Activated T-cell treated with anti-CD3 and anti-CD28 coated beads for 24 hours (primary cell): ENCODE measurements at places on chromosomes 3 and 15.

DNA sequence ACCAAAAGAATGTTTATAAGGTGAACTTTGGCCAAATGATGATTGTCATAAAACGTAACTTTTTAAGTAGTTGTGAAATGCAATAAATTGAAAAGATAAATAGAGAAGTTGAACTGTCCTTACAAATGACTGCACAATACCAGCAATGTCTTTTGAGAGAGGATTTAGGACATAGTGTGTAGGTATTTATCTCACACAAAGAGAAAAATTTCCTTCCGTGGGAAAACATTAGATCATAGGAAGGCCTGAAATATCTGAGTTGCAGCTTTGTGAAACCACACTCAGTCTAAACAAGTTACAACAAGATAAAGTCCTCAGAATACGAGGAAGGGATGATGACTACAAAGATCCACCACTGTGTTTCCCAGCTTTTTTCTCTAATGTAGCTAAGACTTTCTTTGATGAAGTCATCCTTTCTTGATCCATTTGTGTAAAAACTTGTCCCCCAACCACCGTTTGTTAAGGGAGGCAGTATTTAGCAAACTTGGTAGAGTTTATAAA lies 16.0 kb downstream of the ROBO2 start:
- DNase-seq: no peak

DNA sequence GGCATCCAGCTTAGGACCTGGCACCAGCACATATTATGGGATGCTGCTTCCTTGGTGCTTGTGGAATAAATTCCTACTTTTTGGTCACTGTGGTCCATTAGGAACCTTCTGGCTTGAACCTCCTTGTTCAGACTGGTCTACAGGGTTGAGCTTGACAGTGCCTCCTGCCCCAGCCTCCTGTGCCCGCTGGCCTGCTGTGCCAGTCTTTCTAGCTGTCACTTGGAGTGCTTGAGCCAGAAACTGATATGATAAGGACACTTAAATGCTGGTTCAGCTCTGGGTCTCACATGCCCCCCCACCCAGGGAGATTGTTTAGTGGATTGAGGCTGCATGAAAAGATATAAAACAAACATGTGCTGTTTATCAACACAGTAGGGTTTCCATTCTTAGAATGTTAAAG lies 147.8 kb downstream of the SLCO3A1 start:
- no peak for DNase-seq

- no peak for DNase-seq
These were observed 55.8 kb upstream of the SLC7A14 start for GRCh38 chr3:170641510-170642236.

- DNase-seq: no peak
These were observed 266.3 kb downstream of the RPLP1 start for GRCh38 chr15:69718916-69719315.

DNA sequence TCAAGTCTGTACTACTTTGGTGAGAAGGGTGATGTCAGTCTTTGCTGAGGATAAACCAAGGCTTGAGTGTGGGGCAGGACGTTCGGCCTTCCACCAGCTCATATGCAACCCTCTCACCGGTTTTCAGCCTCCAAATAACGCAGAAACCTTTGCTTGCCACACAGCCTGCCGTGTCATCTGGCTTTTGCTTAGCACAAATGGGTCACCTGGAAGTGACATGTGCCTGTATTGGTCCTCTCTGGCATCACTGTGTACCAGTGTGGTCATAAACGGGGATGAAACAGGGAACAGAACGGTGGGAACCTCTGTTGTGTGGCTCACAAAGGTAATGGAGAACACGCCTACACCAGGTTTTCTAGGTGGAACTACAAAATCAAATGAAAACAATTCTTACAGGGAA lies 7.1 kb downstream of the POMGNT2 start:
- no peak for DNase-seq

GRCh38 chr15:70247281-70247680 lies 149.6 kb upstream of the TLE3 start:
- no peak for DNase-seq

GRCh38 chr15:78763796-78764241 lies 47.4 kb downstream of the ADAMTS7 start:
- DNase-seq: no peak

DNA sequence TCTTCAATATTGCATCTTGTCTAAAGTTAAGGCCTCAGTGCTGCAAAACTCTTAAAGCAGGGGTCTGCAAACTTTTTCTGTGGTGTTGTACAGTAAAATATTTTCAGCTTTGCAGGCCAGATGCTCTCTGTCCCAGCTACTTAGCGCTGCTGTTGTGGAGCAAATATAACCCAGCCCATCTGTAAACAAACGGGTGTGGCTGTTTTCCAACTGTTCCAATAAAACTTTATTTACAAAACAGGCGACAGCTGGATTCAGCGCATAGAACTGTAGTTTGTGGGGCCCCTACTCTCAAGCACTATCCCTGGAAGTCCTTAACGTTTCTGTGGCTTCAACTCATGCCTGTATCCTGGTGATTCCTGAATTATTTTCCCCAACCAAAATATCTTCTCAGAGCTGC lies 365.0 kb downstream of the FOXP1 start:
- no peak for DNase-seq

DNA sequence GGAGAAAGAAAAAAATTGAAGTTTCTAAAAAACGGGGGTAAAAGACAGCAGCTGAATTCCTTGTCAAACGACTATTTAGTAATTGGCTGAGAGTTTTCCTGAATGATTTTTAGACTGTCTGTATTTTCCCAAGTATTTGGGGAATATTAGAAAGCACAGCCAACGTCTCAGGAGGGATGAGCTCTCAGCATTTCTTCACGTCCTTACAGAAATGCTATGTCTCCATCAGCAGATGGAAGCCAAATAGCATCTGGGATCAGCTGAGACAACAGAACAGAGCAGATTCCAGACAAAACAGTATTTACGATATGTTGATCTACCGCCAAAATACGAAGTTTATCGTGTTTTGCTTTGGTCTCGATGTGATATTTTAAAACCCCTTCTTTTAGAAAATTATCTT lies 5.3 kb upstream of the TMC3 start:
- DNase-seq: no peak

DNA sequence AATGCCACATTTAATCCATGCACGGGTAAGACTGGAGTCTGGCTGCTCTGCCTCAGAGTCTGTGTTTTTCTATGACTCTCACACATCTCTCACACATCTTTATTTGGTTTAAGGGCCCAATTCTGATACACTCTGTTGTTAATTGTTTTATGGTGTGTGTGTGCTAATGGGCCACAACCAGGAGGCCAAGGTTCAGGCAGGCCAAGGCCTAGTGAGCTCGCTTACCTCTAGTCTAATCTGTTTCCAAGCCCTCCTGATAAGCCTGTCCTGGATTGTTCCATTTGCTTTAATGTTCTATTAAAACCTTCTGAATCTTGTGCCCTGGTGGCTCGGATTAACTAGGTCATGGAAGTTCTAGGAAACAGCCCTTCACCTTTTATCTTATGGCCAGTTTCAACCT lies 445.4 kb upstream of the DPH6 start:
- no peak for DNase-seq

- DNase-seq: no peak
These were observed 31.7 kb downstream of the ALCAM start for GRCh38 chr3:105398437-105398836.

GRCh38 chr3:4848176-4848825 lies 130.9 kb upstream of the BHLHE40 start:
- no peak for DNase-seq

DNA sequence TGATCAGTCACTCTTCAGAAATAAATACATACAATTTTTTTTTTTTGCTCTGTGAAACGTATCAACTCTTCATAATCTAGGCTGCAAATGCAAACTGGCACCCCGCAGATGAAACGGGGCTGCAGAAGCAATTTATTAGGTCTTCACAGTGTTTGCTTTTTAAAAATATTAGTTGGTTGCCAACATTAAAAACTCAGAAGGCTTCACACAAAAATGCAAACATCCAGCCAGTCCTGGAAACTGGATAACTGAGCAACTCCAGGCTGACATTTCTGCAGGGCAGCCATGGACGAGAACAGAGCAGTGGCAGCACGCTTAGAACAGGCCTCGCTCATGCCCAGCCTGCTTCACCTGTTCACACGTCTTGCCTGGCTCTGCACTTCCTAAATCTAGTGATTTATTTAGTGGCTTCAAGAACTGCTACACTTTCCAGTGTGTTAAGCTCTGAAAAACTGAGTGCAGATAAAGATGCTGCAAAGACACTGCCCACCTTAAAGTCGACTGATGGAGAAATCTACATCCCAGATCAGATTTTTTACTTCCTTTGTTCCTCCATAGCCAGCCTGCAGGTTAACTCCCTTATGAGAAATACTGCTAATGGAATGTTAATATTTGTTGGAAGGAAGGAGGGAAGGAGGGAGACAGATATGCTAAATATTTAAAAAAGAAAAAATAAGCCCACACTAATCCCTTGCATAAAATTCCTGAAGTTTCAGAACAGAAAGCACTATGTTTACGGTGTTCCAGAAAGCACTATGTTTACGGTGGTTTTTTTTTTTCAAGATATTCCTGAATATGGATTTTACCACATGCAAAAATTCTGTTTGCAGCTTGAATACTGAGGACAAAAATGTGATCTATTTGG lies 53.6 kb downstream of the SETMAR start:
- no peak for DNase-seq

- DNase-seq: no peak
These were observed 595.0 kb downstream of the PYDC2 start for GRCh38 chr3:192055946-192056345.

- no peak for DNase-seq
These were observed 81.2 kb upstream of the CDV3 start for GRCh38 chr3:133492159-133492741.

GRCh38 chr3:109171479-109171878 lies 35.0 kb downstream of the C3orf85 start:
- no peak for DNase-seq

DNA sequence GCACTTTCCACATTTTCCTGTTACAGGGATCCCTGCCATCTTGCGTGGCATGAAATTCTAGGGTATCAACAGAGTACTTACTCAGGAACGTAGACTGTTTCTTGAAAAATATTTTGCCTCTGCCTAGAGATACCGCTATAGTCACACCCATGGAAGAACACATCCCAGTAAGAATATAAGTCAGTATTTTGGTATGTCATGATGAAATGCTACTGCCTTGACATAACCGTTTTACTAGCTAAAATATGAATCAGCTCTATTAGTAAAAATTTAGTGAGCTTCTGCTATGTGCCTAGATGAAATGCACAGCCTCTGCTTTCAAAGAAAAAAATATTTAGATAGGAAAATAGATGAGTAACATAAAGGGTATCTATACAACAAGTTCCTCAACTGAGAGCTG lies 276.4 kb downstream of the TBC1D5 start:
- DNase-seq: no peak

DNA sequence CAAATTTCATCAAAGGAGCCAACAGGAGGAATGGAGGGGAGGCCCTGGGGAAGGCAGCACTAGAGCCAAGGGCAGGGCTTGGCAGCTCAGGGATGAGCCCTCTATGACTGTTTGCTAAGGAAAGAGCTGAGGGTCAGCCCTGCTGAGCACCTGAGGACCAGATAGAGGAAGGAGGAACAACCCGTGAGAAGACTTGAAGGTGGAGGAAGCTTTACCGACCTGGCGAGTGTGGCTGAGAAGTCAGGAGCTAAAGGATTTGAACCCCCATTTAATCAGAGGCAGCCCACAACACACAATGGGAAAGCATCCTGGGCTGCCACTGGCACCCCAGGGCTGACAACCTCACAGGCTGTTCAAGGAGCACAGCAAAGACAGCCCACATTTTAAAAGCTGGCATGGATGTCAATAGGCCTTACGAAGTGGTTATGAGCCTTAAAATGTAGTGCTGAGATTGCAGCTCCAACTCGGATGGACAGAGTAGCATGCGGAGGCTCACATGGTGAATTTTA lies 20.7 kb upstream of the LRRC2 start:
- no peak for DNase-seq

- DNase-seq: no peak
These were observed 399 bp upstream of the SUCLG2 start for GRCh38 chr3:67654844-67655177.

- DNase-seq: no peak
These were observed 116.3 kb downstream of the MITF start for GRCh38 chr3:69855436-69856162.

DNA sequence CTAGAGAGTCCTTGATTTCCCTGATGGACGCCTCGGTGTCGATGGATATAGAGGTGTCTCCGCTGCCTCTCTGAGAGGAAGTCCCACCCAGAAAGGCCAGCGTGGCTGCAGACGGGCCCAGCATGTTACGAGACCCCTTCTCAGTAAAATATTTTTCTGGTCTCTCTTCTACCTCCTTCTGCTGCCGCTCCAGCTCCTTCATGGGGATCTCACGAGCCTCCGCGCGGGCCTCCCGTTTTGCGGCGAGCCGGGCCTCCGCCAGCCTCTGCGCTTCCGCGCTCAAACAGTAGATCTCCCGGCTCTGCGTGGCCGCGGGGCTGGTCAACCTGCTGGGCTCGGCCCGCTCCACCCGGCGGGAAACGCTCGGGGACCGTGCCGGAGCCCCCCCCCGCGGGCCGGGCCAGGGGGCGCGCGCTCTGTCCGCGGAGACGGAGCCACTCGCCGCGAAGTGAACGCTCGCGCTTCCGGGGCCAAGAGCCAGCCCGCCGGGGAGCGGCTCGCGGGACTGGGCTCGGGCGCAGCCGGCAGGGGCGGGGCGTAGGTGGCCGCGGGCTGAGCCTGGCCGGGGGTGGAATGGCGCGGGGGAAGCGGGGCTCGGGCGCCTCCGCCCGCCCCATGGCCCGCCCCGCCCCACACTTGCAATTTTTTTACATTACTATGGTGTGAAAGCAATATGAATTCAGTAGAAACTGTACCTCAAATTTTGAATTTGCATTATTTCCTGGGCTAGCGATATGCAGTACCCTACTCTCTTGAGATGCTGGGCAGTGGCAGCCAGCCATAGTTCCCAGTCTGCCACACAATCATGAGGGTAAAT lies 10.2 kb upstream of the KCNMB3 start:
- DNase-seq: peak; percentile 59

DNA sequence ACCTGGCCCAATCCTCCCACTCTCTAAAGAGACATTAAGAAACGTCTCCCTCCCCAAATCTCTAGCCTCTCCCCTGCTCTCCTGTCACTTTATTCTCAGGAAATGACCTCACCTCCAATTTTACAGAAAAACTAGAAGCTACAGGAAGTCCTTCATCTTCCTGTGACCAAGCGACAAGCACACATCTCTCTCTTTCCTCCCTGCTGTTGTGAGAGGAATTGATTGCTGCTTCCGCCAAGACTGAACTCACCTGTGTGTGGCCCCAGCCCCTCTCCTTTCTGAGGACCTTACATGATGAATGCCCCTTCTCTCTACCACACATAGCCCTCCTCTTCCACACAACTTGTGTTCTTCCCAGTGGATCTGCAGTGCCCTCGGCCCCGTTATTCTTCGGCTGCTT lies 18.2 kb downstream of the DNAJB8 start:
- DNase-seq: no peak

DNA sequence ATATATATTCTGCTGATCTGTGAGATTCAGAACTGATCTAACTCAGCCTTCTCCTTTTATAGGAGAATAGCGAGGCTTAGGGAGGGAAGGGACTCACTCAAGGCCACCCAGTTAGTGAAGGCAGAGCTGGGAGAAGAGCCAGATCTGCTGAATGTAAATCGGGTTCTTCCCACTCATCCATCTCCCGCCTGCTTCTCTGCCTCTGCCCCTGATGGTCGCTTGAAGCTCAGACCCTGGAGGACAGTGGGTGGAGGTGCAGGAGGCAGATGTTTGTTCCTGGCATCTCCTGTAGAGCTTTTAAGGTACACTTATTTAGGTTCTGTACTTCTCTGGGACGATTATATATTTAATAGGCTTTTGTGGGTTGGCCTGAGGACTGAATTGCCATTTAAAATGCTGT lies 4.3 kb downstream of the PDIA5 start:
- no peak for DNase-seq

GRCh38 chr3:69033470-69033869 lies 18.7 kb downstream of the TMF1 start:
- DNase-seq: no peak

GRCh38 chr3:142577696-142578328 lies 721 bp downstream of the ATR start:
- no peak for DNase-seq
